ENCODE measurements at places on chromosomes 12 and 14.

DNA sequence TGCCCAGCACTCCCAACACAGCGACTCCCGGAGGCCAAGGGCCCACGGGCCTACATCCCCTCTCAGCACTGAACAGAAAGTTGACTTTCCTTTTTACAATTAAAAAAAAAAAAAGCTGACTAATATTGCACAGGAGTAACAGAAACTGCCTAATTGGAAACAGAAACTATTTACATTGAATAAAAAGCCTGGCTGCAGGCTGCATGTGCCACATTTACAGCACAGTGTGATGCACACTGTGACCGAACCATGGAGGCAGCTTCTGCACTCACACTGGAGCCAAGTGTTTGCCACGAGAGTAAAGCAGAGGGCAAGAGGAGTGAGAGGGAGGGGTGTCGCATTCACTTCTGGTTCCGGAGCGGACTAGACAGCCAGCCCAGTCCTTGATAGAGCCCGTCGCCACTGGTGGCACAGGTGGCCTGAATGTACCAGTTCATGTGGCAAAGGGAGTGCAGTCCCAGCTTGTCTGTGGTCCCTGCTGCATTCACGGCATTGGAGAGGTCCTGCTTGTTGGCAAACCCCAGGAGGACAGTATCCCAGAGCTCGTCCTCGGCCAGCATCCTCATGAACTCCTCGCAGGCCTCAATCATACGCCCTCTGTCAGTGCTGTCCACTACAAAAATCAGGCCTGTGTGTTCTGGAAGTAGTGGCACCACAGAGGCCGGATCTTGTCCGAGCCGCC lies 59.2 kb downstream of the SPPL3 start:
- DNase-seq, result no peak

- no peak for DNase-seq
These were observed 14.2 kb upstream of the FZD10 start for GRCh38 chr12:130147875-130148596.

DNA sequence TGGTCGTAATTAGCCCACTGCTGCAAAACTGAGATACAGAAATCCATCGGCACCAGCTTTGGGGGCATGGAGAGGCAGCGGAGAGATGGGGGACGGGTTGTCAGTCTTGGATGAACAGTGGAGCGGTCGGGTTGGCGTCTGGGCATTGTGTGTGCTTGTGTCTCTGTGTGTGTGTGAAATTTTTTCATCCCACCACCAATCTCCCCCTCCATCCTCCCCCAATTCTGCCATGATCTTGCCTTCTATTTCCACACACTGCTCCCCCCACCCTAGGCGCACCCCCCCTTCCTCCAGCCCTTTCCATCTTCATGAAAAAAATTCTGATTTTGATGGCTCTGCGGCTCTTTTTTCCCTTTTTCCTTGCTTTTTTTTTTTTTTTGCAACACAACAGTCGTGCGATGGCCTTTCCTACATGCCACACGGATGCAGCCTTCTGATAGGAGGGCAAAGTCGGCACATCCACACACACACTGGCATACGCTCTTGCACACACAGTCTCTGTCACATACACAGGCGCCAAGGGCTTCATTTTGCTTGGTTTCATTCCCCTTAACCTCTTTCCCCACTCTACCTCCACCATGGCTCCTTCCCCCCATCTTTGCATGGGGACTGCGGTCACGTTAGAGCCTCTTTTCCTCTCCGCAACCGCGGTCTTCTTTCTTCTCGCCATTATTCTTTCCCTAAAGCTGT lies 3.3 kb downstream of the NRXN3 start:
- DNase-seq, result no peak

- no peak for DNase-seq
These were observed 94.7 kb upstream of the OR4E1 start for GRCh38 chr14:21768116-21768874.

- no peak for DNase-seq
These were observed 64.6 kb upstream of the TSPAN8 start for GRCh38 chr12:71222436-71222835.

All from DMS153 (cell line).